Stromal cell of bone marrow (primary cell): ENCODE measurements at places on chromosomes 6 and 20.

DNA sequence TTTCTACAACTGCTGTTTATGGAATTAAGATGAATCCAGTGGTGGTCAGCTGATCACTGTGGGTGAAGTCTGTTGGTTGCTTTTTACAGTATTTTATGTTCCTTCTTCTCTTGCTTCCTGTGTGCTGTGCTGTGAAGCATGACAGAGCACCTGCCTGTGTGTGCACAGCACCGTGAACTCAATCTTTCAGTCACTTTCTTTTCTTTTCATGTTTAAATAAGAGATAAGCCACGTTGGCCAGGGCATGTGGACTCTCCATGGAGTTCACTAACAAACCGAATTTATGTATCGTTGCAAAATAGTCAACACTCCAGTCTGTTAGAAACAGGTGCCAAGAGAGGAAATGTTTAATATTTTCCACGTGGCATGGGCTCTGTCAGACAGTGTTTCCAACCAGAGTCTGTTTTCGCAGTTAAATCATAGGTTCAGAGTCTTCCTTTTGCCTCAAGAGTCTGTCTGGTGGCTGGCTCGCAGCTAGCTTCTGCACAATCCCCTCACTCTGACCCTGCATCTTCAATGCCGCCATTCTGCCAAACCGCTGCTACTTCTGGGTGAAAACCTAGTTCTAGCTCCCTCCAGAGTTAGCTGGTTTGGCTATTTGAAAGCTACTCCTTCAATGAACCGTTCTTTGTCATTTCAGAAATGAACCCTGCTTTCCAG lies 73.2 kb downstream of the QRSL1 start:
- no peak for DNase-seq

DNA sequence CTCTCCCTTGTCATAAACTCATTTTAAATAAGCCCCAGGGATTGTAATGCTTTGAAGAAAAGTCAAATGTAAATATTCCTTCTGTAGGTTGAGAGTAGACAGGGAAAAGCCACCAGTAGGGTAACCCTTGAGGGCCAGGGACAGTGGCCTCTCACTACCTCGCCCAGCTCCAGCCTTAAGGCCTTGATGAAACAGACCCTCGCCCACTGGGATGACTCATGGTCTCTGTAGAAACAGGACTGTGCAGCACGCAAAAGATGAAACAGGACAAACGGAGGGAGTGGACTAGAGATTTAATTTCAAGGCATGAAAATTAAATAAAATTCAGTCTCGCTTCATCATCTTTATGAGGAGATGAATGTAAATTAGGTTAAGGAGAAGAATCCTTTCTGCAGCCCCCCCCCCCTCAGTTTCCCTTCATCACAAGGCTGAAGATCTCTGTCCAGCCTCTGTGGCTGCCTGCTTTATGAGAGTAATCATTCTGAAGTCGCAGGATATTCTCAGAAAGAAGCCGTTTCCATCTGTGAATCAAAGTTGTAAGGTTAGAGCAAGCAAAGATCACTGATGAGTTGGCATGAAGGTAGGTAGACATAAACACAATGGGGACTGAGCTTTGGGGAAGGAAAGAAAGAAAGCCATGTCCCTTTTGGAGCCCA lies 60.4 kb downstream of the TMEM200A start:
- no peak for DNase-seq

DNA sequence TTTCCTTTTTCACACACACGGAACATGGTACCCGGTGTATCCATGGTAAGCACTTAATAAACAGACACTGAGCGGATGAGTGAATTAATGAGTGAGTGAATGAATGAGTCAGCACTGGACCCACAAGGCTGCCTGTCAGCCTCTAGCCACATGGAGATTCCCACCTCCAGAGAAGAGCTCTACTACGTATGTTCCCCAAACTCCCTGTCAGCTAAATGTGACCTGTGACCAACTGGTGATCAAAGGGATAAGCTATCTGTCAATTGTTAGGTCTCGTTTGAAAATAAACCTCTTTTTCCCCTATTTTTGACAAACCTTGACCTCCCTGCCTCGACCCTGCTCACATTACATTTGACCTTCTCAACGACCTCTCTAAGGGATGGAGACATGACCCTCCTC lies 24.5 kb upstream of the TAF8 start:
- no peak for DNase-seq

GRCh38 chr6:154930451-154930851 lies 64.7 kb upstream of the TIAM2 start:
- DNase-seq: no peak

DNA sequence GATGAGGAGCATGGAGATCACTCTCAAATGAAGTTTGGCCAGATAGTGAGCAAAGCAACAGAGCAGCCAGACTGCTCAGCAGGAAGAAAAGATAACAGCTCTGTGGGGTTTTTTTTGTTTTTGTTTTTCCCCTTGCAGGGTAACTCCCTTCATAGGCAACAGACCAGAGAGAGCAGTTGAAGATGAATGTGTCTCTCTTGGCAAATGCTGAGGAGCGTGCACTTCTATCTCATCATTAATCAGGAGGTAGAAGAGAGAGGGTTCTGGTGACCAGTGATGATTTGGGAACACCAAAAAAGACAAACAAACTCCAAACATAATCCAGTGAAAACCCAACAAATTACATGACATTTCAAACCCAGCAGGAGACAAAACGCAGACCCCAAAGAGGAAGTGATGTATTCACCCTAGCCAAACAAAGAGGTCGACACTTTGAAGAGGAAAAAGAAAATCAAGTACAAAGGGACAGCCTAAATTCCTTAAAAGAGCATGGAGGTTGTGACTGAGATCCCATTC lies 66.2 kb upstream of the RREB1 start:
- no peak for DNase-seq
